Stimulated activated CD8-positive, alpha-beta memory T cell treated with anti-CD3 and anti-CD28 coated beads, Interleukin-15, amount 100 ng/mL, for 1 hour (primary cell): ENCODE measurements at places on chromosomes 6 and 20.

- no peak for DNase-seq
Measured at GRCh38 chr20:24376311-24377099, 92.9 kb upstream of the SYNDIG1 start.

DNA sequence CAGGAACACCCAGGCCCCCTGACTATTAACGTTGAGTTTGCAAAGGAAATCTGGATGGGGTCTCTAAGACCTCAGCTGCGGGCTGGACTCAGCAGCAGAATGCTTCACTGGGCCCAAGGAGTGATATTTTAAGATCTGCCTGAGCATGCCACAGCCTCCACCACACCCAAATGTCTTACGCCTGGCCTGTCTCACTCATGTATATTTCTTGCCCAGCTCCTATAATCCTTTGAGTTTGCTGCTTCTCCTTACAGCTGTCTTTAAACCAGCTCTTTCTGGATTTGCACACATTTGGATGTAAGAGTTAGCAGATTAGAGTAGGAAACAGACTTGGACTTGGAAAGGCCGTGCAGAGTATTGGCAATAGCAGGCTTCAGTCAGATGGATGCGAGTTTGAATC lies 16.4 kb downstream of the CASS4 start:
- DNase-seq, result no peak

GRCh38 chr20:13469262-13469661 lies 169.5 kb downstream of the TASP1 start:
- DNase-seq, result no peak

DNA sequence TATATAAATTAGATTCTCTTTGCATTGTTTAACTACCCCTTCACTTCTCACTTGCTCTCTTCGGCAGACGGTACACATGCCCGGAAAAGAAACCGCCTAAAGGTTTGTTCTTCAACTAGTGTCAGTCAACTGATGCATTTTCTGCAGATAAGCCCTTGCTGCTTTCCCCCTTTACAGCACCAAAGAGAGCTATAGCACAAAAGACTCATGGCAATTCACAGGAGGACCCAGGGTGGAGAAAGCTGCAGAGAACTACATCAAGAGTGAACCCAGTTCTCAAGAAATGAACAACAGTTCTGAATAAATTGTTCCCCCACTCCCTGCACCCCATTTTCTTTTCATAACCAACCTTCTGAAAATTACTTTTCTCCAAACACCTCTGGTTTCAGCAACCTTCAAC lies 8.9 kb downstream of the CD164 start:
- no peak for DNase-seq

DNA sequence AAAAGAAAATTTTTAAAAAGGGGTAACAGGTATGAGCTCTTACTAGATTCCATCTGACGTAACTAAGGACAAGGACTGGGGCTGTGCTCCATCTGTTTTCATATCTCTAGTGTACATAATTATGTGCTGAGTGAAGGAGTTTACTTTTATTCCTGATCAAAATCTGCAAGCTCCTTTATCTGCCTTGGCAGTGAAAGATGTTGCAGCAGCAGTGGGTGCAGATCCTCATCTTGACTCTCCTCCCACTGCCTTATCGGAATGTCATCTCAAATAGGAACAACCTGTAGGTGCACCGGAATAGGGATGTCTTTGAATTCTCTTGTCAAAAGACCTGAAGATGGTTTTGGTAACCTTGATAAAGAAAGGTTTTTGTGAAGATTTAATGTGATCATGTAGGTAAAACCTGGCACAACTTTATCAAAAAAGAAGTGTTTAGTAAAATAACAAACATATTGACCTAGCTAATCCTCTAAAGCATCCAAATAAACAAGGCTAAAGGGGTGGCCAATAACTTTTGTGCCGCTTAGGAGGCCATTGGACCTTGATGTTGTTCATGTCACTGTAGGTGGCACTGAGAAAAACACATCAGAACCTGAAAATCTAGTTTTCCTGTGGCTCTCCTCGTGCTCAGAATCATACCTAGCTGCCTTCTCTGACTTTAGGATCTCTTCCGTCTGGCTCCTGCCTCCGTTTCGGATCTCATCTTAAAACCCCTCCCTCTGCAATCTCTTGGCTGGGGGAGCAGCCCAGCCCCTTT lies 19.0 kb upstream of the SLC16A10 start:
- DNase-seq, result no peak

DNA sequence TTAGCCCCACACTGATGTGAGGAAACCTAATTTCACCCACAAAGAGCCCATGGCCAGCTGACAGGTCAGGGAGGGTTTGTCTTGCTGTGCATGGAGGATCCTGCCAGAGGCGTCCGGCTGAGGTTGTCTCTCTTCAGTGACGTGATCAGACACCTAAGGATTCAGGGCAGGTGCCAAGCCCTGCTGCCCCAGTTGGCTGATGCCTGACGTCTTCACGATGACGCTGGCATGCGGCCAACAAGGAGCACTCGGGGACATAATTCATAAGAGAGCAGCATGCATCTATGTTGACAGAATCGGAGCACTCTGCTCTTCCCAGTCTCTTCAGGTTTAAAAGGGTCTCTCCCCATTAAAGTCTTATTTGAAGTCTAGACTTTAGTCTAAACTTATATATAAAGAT lies 47.8 kb downstream of the PSMB1 start:
- no peak for DNase-seq

GRCh38 chr6:108027594-108027993 lies 46.9 kb downstream of the OSTM1 start:
- no peak for DNase-seq

GRCh38 chr6:2945153-2945452 lies 26.3 kb downstream of the SERPINB6 start:
- no peak for DNase-seq

DNA sequence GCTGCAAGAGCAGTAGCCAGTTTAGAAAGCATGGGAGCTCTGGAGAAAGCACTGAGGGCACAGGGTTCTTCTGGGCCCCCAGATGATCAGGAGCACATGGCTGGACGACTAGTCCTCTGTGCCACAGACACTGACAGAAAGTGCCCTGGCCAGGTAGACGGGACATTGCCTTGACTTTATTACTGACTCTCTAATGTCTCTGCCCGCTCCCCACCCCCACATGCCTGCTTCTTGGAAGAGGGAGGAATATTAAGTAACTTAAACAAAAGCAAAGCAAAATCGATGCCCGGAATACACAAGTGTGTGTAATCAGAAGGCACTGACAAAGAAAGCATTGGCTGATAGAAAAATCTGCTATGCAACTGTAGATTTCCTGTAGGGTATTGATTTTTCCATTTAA lies 99.3 kb downstream of the SOBP start:
- DNase-seq, result no peak

DNA sequence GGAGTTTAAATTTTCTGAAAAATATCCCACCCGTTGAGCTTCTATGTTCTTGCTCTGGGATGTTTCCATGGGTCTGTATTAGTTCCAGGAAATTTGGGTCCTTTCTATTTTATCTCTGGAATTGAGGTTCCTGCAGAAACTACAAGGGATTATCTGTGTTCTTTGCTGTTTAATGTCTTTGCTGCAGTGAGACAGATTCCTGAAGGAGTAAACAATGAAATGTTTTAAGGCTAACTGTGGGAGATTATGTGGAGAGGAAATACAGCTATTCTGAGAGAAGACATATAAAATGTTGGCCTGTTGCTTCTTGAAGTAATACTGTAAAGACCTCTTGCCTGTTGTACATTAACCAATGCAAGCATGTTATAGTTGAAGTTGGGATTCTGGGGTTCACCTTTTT lies 43.5 kb downstream of the SAMD5 start:
- DNase-seq, result no peak

GRCh38 chr6:113050979-113051378 lies 703.8 kb downstream of the RFPL4B start:
- no peak for DNase-seq

- DNase-seq, result no peak
Measured at GRCh38 chr6:6771964-6772363, 183.4 kb downstream of the LY86 start.

- DNase-seq, result no peak
Measured at GRCh38 chr6:145073811-145074210, 661.5 kb downstream of the EPM2A start.

DNA sequence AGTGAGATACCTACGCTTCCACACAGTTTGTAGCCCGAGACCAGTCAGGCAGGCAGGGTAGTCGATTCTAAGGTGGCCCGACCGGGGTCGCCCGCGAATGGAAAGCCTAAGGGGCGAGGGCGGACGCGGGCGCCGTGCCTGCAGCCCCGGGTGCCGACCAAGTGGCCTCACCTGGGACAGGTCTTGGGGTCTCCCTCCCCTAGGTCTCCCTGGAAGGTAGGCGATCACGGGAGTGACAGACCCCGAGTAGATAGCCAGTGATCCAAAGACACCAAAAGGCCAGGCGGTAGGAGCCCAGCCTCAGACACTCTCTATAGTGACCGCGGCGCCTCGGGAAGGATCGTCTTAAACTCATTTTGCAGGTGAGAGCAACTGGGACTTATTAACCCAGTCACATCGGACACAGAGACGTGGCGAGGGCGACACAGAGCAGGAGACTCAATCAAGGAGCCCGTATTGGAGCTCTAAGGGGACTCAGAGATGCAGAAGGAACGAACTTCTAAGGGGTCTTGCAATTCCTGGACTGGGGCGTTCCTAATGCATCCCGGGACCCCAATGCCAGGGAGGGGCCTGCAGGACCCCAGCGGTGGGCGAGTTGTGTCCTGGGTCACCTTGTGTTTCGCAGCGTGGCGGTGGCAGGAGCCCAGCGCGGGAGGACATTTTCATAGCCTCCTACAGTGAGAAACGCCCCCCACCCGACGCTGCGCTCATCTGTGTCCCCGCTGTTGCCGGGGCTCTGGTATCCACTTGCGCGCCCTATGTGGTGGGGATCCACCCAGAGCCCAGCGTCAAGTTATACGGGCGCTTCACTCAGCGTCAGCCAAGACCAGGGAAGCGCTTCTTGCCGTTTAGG lies 2.1 kb upstream of the VSX1 start:
- no peak for DNase-seq

DNA sequence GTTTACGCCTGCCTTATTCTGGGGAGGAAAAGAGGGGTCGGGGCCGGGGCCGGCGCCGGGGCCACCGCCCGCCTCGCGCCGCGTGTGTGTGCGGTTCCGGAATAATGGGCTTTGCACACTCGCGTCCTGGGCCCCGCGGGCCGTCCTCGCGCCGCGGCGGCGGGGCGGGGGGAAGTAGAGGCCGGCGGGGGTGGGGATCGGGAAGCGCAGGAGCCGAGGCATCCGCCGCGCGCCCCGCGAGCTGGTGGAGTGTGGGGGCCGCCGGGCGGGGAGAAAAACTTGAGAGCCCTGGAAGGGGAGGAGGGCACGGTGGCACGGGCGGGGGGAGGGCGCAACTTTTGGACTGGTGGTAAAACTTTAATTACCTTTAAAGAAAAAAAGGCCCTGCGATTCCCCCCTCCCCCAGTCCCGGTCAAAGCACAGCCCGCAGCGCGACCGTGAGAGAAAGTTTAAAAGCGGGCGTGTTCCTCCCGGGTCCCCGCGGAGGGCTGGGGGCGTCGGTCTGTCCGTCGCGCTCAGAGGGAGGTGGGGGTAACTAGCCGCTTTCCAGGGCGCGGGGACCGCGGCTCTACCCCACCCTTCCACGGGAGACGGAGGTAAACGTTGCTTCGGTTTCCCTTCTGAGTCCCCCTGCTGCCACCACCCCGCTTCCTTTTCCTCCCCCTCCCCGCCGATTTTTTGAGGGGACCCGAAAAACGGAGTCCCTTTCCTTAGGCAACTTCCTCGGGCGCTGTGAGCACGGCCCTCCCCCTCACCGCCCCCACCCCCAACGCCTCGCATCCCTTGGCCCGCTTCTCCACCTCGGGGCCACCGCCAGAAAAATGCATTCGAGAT lies 1.9 kb downstream of the L3MBTL3 start:
- no peak for DNase-seq

GRCh38 chr6:141541581-141542324 lies 591.0 kb upstream of the GJE1 start:
- no peak for DNase-seq

GRCh38 chr6:26286168-26286877 lies 78.7 kb upstream of the BTN3A2 start:
- DNase-seq, result peak; percentile 60

DNA sequence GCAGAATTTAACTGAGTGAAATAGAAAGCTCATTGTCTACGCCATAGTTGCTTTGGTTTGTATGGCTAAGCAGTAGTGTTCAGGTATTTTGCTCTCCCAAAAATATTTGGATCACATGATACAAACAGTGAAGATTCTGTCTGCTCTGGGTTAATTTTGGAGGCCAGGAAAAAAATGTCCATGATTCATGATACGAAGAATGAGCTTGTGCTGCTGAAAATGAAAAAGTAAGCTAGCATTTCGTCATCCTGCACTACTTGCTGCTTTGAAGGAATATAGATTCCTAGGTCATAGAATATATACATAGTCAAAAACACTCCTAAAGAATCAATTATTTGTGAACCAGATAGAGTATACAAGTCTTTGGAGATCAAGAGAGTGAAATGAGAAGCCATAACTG lies 8.3 kb downstream of the WRNIP1 start:
- no peak for DNase-seq

DNA sequence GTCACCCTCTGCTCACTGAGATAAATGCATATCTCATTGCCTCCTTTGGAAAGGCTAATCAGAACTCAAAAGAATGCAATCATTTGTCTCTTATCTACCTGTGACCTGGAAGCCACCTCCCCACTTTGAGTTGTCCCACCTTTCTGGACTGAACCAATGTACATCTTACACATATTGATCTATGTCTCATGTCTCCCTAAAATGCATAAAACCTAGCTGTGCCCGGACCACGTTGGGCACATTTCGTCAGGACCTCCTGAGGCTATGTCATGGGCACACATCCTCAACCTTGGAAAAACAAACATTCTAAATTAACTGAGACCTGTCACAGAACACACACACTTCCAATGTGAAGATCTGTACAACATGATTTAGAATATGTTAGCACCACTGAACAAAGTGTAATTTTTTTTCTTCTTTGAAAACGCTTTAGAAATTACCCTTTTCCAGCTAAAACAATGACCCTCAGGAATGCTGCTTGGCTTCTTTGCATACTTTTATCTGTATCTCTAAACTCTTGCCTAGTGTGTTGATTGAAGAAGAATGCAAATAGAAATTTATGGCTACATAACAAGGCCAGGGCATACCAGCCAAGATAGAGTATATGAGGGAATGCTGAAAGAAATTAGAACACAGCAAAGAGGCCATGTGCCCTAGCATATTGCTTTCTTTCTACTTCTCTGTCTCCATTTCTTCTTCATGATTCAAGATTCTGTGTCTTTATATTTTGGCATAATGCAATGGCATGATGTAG lies 84.6 kb upstream of the DST start:
- DNase-seq, result no peak

- no peak for DNase-seq
Measured at GRCh38 chr6:167731731-167732422, 94.8 kb upstream of the AFDN start.

GRCh38 chr20:59333260-59333845 lies 32.9 kb downstream of the EDN3 start:
- DNase-seq, result no peak

DNA sequence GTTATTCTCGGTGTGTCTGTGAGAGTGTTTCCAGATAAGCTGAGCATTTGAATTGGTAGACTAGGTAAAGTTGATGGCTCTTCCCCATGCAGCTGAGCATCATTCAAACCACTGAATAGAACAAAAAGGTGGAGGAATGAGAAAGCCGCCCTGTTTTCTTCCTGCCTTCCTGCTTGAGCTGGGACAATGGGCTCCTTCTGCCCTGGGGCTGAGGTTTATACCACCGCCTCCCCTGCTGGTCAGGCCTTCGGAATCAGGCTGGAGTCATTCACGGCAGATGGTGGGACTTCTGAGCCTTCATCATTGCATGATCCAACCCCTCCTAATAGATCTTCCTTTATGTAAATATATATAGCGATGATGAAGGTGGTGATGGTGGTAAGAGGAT lies 124.9 kb downstream of the ANKRD60 start:
- DNase-seq, result no peak

GRCh38 chr6:138590796-138591709 lies 91.8 kb upstream of the NHSL1 start:
- DNase-seq, result no peak
